ENCODE measurements at places on chromosomes 12 and 14. TPM values are rescaled to one million over a fixed set of nuclear protein-coding genes. Genes with fewer than 3 reads are reported as not detected.

BORCS5 gene
- 9.3 TPM for polyA plus RNA-seq

PIGH gene
- polyA plus RNA-seq = 48.5 TPM

C12orf54 gene
- polyA plus RNA-seq = 0.49 TPM

RNF41 gene
- 44.0 TPM for polyA plus RNA-seq

CKAP4 gene
- polyA plus RNA-seq = 115 TPM

CCNB1IP1 gene
- polyA plus RNA-seq = 134 TPM

AHSA1 gene
- polyA plus RNA-seq = 202 TPM

E2F7 gene
- 5.2 TPM for polyA plus RNA-seq

ACVRL1 gene
- polyA plus RNA-seq = 41.5 TPM

PLBD1 gene
- 40.5 TPM for polyA plus RNA-seq

Measured in left renal cortex interstitium (tissue), 4 donors.